Panc1 (cell line): ENCODE measurements at places on chromosomes 11 and 22.

DNA sequence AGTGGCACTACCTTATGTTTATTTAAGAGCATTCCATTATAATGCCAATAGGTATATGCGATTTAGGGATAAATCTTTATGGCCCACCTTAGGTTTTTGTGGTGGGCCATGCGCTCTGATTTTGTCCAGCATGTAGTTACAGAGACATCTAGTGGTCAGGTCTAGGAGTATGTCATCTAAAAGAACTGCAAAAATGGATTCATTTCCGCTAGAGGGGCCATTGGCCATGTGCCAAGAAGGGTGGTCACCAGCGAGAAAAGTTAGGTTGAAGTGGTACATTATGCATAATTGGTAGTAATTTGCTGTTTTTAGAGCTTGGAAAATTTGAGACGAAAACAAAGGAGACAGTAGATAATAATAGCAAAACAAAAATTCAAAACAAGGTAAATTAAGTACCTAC lies 27.7 kb downstream of the LRRC4C start:
- H3K27me3 ChIP-seq, result no peaks in the 10 kb centered on the region
- peak; percentile 1 for DNase-seq
- H3K36me3 ChIP-seq, result no peaks in the 10 kb centered on the region
- no peak overlapping the region for H3K27ac ChIP-seq

GRCh38 chr11:88414385-88414861 lies 76.9 kb upstream of the CTSC start:
- H3K4me3 ChIP-seq, result no peak overlapping the region
- H3K36me3 ChIP-seq, result no peaks in the 10 kb centered on the region
- H3K27me3 ChIP-seq, result no peaks in the 10 kb centered on the region
- H3K4me1 ChIP-seq, result no peaks in the 10 kb centered on the region

- H3K27me3 ChIP-seq, result no peaks in the 10 kb centered on the region
- no peak overlapping the region for H3K27ac ChIP-seq
- H3K4me1 ChIP-seq, result no peaks in the 10 kb centered on the region
- H3K36me3 ChIP-seq, result no peaks in the 10 kb centered on the region
Measured at GRCh38 chr22:23075050-23075449, 4.7 kb downstream of the GNAZ start.

DNA sequence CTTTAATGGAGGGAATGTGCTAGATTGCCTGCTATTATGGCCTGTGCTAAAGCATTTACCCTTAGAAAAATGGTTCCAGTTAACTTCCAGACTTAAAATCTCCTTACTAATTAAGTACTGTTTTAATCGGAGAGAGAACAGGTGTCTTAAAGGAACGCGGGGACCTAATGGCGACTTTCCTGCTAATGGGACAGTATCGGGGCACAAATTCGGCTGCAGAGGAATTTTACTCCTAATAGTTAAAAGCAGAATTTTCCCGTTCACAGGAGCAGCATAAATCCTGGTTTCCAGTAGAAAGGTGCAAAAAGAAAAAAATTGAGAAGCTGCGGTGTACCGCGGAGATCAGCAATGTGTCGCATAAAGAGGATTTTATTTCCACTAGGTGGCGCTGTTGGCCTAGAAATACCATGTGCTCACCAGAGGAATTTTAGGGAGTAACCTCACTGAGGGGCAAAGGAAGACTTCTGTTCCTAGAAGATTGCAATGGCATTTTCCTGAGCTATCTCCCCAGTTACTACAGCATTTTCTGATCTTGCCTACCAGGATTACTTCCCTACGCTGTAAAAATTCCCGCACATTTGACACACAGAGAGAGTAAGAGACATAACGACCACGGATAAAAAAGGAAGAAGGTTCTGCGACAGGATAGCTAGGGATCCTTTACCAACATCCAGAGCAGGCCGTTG lies 44.5 kb downstream of the ZNF280B start:
- no peaks in the 10 kb centered on the region for H3K36me3 ChIP-seq
- DNase-seq, result peak; percentile 15
- H3K27ac ChIP-seq, result no peak overlapping the region
- no peaks in the 10 kb centered on the region; the same call in 1 of the 2 replicates for H3K27me3 ChIP-seq

- 0 out of 2 replicates have a peak overlapping the region, but pooled peaks have one; percentile 5 for H3K27ac ChIP-seq
- no peak for DNase-seq
- H3K4me3 ChIP-seq, result peak overlapping the region; percentile 67; the same call in 1 of the 2 replicates
- peaks cover 21% of the 10 kb centered on the region for H3K4me1 ChIP-seq
- no peaks in the 10 kb centered on the region for H3K27me3 ChIP-seq
Measured at GRCh38 chr11:118529584-118530175, 1.3 kb upstream of the TMEM25 start.

DNA sequence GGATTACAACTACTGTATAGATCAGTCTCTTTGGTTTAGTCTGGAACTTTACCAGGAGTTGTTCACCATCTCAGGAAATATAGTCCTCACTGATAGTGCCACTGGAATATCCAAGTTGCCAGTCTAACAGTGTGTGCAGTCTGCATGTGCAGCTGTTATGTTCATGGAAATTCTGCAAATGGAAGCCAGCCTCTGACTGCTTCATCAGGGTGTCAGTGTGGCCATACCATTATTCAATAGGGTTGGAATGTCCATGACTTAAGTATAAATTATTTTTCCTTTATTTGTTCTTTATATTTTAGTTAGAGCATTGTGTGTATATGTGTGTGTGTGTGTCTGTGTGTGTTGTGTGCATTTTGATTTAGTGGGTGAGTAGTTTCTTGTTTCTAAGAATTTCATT lies 51.8 kb downstream of the C11orf96 start:
- no peaks in the 10 kb centered on the region; the same call in 1 of the 2 replicates for H3K4me1 ChIP-seq
- no peak overlapping the region for H3K27ac ChIP-seq
- H3K36me3 ChIP-seq, result no peaks in the 10 kb centered on the region
- DNase-seq, result no peak
- no peaks in the 10 kb centered on the region for H3K27me3 ChIP-seq
- no peak overlapping the region for H3K4me3 ChIP-seq

- H3K4me3 ChIP-seq, result no peak overlapping the region
- no peaks in the 10 kb centered on the region for H3K27me3 ChIP-seq
- H3K27ac ChIP-seq, result no peak overlapping the region
- H3K36me3 ChIP-seq, result no peaks in the 10 kb centered on the region
Measured at GRCh38 chr22:19526076-19526701, 2.0 kb upstream of the CLDN5 start.

- H3K4me1 ChIP-seq, result peaks cover 6% of the 10 kb centered on the region; the same call in 1 of the 2 replicates
- no peak for DNase-seq
- H3K4me3 ChIP-seq, result no peak overlapping the region
- no peaks in the 10 kb centered on the region for H3K27me3 ChIP-seq
Measured at GRCh38 chr11:9231848-9232177, 33.3 kb downstream of the DENND5A start.

DNA sequence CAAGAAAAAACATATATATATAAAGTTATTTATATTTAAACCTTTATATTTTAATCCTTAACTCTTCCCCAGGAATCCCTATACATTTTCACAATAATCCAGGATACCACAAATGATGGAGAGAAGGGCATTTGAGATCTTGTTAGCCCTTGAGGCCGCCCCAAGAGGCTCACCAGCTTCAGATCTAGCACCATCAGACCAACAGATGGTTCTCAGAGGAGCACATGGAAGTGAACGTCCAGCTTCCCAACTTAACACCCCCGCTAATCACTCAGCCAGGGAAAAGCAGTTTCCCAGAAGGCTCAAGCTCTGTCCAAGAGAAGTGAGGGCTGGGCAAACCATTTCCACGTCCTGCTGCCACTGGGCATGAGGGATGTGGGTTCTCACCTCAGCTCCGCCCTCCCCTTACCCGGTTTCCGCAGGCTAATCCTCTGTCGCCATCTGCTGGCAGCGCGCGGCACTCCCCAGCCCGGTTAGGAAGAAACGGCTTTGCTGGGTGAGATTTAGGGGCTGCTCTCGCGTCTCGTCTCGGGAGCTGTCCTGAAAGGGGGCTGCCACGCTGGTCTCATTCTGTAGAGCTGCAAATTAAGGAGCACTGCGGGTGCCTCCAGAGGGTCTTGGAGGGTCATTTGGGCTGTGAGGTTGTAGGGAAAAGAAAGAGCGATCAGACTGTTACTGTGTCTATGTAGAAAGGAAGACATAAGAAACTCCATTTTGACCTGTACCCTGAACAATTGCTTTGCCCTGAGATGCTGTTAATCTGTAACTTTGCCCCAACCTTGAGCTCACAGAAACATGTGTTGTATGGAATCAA lies 6.8 kb upstream of the FAM111A start:
- no peaks in the 10 kb centered on the region for H3K27me3 ChIP-seq
- no peak for DNase-seq
- H3K4me1 ChIP-seq, result no peaks in the 10 kb centered on the region

GRCh38 chr22:41598081-41598480 lies 8.4 kb upstream of the PMM1 start:
- H3K27me3 ChIP-seq, result no peaks in the 10 kb centered on the region
- H3K4me1 ChIP-seq, result peaks cover 3% of the 10 kb centered on the region
- H3K4me3 ChIP-seq, result no peak overlapping the region
- no peak for DNase-seq
- H3K27ac ChIP-seq, result no peak overlapping the region
